Tibial nerve (tissue), 4 donors: ENCODE measurements at places on chromosomes 3 and 15.

GRCh38 chr3:128799653-128800052 is 73.7 kb downstream of the RAB7A start:
- no peak for DNase-seq

DNA sequence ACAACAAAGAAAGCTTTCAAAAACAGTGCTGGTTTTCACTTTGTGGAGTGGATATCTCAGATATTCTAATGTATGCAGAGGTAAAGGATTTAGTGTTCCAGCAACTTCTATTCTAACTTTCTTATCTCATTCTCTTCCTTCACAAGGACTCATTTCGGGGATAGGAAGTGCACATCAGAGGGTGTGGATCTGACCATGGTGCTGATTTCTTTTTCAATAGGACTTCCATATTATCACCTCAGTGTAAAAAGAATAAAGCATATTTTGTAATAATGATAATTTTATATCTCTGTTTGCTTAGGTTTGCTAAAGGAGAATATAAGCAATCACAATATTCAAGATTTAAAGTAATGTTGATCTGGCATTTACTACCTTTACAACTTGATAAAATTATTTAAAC is 12.5 kb upstream of the CADM2 start:
- DNase-seq: no peak

GRCh38 chr15:28984421-28985315 is 98.9 kb downstream of the APBA2 start:
- DNase-seq: no peak

DNA sequence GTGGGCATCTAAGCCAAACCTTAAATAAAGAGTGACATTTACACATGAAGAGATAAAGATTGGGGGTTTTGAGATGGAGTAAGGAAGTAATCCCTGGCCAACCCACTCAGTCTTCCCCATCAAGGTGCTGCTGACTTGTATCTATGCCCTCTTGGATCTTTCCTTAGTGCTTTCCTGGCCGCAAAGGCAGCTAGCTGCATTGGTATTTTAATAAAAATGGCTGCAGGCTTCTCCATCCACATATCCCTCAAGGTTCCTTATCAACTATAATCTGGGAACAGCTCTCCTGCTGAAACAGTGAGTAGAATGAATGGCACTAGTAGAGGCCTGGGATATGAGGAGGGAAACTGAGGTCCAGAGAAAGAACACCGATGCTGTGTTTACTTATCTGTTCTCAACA is 122.2 kb upstream of the ANKRD28 start:
- no peak for DNase-seq

DNA sequence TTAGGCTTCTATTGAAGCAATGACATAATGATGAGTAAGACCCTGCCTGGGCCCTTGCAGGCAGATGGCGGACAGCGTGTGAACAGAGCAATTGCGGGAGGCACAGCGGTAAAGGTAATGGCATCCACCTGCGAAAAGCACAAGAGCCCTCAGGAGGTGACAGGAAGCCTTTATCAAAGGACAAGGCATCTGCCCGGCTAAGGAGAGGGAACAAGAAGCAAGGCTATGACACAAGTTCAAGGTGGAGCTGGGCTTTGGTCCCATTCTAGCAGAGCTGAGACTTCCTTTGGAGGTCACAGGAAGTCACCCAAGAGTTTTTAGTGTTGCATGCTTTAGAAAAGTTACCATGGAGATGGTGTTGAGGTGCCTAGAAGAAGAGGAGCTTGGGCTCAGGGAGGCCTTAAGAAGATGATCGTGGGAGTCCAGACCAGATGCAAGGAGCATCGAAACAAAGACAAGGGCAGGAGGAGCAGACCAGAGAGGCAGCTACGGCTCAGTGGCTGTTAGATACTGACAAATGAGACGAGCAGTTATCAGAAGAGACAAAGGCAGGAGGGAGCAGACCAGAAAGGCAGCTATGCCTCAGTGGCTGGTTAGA is 34.5 kb downstream of the OSBPL10 start:
- DNase-seq: no peak

GRCh38 chr15:45891766-45892165 is 256.9 kb downstream of the SQOR start:
- DNase-seq: no peak

- no peak for DNase-seq
Observed at GRCh38 chr15:91073077-91073476, 27.0 kb upstream of the SV2B start.

DNA sequence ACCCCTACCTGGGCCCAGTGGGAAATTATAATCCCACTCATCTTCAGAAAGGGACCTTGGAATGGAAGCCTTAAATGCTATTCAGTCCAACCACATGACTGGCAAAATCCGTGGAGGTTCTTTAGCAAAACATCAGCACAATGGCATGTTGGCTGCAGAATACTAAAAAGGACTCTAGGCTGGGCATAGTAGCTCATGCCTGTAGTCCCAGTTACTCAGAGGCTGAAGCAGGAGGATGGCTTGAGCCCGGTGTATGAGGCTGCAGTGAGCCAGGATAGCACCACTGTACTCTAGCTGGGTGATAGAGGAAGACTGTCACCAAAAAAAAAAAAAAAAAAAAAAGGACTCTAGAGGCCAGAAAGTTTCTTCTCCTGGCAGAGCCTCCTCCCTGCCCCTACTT is 60.6 kb upstream of the RYK start:
- DNase-seq: no peak

DNA sequence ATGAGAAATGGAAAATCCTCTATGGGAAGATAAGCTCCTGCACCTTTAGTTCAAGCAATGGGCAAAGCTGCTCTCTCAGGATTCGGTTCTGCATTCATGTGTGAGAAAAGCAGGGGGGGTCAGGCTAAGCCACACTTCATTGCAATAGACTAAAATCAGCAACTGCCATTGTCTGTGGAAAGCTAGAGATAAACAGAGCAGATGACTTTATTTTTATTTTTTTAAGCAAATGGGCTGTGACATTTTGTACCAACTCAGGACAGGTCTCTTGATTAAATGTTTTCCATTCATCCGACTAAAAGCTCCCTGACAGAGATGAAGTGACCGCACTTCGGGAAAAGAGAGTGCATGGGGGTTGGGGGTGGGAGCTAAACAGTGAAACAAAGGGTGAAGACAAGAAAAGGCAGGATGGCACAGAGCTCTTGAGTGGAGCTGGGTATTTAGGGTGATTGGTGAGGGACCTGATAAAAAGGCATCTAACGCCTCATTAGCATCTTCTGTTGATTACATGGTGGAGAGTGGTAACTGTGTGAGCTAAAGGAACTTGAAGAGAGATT is 987.4 kb downstream of the TUSC7 start:
- DNase-seq: no peak
